ENCODE measurements at places on chromosomes 5 and 9.

DNA sequence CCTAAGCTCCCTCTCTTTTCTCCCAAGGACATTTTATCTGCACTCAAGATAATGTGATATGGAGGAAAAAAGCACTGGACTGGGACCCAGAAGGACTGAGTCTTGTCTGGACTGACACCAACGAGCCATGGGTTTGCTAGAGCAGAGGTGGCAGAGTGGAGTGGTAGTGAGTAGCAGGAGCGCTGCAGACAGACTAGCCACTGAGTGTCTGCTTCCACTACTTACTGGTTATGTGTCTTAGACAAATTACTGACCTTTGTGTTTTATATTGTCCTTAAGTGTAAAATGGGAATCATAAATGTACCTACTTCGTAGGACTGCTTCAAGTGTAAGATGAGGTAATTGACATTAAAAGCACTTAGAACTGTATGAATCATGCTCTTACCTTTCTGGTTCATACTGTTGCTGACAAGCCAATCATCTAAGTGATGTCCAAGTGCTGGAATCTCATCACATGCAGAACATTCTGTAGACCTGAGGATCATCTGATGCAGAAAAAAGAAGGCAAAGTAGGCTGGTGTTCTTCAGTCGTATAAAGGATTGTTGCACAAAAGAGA is 12.5 kb upstream of the PRLR start:
- no peak for DNase-seq

DNA sequence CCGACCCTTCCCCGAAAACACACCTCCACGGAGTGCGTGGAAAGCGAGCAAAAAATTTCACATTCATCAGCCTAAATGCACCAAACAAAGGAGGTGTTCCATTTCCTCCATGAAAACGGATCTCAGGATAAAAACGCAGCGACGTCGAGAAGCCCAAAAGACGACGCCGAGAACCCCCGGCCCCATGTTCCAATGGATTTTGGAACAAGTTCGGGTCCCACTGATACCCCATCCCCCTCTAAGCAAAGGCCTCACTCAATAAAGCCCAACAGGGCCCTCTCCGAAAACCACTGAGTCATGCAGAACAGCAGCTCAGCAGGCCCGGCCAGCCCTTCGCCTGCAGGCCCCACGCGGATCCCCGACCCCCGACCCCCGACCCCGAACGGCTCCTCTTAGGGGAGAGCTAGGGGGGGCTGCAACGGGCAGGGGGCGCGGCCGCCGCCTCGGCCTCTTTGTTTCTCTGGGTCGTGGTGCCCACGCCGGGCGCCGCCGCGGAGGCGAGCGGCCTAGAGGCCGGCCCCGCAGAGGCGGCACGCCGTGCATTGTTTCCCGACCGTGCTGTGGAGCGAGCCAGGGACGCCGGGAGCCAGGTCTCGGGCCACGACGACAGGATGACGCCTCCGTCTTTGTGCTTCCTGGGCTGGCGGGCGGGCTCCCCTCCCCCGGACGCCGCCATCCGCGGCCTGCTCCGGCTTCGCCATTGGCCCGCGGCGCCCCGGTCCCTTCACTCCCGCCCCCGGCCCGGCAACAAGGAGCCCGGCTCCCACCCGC is 915 bp downstream of the ZFAND5 start:
- DNase-seq, result no peak

DNA sequence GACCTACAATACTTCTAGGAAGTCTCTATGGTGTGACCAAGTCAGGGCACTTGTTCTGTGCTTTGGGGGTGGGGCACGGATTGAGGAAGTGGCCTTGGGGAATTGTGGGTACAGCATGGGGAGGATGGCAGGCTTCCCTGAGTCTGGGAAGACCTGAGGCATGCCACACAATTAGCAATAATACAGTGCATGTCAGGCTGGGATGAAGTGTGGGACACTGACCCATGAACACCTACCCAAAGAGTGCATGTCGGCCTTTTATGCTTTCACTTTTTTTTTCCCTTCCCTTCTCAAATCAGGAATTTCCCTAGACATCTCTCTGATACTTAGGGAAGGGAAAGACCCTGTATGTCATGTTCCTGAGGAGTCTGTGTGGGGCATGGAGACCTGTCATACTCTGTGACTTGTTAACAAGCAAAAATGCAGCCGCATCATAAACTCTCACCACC is 146.4 kb downstream of the PALM2AKAP2 start:
- DNase-seq, result no peak

DNA sequence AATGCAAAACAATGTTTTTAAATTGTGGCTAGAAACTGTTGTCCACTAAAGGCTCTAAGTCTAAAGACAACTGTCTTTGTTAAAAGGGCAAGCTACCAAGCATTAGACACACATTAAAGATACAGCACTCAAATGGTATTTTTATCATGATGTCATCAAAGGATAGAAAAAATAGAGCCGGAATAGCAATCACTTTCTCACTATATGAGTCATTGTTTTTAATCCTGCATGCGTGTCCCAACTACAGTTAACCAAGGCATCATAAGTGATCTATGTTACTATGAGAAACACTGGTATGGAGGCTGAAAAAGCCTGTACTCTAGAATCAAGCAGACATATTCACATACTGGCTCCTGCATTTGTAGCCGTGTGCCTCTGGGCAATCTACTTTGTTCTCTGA is 1.9 kb upstream of the PJA2 start:
- no peak for DNase-seq

DNA sequence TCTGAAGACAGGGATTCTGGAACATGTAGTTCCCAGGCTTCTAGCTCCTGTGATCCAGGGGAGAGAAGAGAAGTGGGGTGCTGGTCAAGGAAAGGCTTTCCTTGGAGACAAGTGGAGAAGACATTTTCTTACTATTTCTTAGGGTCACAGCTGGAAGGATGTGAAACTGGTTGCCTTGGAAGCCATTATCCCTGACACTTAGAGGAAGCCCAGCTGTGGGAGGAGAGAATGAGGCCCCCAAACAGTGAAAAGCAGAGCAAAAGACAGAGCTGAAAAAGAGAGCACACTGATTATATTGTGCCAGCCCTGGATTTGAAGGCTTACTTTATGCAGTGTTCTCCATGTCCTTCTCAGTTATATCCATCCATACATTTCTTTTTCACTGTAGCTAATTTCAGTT is 17.5 kb upstream of the SHB start:
- no peak for DNase-seq

DNA sequence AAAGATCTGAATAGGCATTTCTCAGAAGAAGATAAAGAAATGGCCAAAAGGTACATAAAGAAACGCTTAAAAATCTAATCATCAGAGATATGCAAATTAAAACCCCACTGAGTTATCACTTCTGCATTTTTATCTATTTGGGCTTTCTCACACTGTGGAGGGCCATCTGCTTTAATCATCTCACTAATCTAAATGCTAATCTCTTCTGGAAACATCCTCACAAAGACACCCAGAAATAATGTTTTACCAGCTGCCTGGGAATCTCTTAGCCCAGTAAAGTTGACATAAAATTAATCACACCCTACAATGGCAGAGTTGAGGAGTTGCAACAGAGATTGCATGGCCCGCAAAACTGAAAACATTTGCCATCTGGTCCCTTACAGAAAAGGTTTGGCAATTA is 407.9 kb upstream of the CYLC2 start:
- no peak for DNase-seq

- DNase-seq, result no peak
Measured at GRCh38 chr5:29337030-29337429, 1856.5 kb upstream of the CDH6 start.

- DNase-seq, result no peak
Measured at GRCh38 chr5:94524841-94525697, 93.3 kb downstream of the KIAA0825 start.

DNA sequence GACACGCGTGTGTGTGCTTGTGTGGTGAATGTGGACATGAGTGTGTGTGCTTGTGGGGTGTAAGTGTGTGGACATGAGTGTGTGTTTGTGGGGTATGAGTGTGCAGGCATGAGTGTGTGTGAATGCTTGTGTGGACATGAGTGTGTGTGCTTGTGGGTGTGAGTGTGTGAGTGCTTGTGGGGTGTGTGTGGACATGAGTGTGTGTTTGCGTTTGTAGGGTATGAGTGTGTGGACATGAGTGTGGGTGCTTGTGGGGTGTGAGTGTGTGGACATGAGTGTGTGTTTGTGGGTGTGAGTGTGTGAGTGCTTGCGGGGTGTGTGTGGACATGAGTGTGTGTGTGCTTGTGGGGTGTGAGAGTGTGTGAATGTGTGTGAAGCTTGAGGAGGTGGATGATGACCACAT is 29.8 kb upstream of the TIFAB start:
- DNase-seq, result no peak

DNA sequence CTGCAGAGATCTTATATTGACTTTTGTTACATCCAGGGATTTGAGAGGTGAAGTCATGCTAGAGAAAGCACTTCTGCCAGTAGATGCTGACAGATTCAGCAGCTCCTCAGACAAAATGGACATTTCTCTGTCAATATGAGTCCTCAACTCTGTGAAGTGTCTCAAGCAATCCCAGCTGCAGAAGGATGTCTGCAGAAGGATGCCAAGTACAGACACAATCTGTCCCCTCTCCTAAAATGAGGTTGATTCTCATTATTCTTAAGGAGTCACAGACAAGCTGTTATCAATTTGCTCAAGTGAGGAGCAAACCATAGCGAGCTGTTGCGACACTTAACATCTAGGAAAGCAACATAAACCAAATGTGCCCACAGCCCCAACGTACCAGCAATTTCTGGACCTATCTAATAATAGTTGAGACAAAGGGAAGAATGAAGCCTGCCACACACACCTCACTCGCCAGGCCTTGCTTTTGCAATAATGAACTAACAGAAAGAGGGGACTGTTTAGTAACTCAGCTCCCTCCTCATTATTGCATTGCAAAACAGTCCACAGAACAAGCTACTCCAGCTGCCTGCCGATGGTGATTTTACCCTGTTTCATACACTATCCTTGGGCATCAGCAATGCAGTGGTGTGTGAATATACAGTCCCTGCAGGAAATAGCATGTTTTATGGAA is 364.2 kb upstream of the PDE4D start:
- DNase-seq, result peak; percentile 97

- no peak for DNase-seq
Measured at GRCh38 chr5:137753691-137754187, 424 bp downstream of the HNRNPA0 start.

GRCh38 chr5:55634209-55634805 is 77.8 kb downstream of the SLC38A9 start:
- no peak for DNase-seq

- DNase-seq, result no peak
Measured at GRCh38 chr5:168184103-168184502, 107.3 kb upstream of the WWC1 start.

DNA sequence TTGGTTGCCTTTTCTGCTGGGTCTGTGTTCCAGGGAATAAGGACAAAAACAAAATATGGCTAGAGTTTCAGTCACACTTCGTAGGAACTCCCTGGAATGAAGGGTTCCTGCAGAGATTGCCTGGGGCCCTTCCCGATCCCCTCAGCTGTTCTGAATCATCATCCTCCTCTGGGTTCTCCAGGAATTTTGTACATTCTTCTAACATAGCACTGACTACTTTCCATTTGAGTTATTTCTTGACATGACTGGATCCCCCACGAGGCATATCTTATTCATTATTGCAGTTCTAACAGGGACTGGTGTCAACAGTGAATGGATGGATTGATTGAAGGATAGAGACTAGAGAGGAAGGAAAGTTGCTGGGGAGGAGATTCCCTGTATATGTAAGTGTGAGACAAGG is 49.2 kb upstream of the TNC start:
- no peak for DNase-seq

- DNase-seq, result no peak
Measured at GRCh38 chr5:38211354-38211710, 47.0 kb upstream of the EGFLAM start.

GRCh38 chr9:121454972-121455371 is 44.7 kb downstream of the GGTA1 start:
- no peak for DNase-seq

DNA sequence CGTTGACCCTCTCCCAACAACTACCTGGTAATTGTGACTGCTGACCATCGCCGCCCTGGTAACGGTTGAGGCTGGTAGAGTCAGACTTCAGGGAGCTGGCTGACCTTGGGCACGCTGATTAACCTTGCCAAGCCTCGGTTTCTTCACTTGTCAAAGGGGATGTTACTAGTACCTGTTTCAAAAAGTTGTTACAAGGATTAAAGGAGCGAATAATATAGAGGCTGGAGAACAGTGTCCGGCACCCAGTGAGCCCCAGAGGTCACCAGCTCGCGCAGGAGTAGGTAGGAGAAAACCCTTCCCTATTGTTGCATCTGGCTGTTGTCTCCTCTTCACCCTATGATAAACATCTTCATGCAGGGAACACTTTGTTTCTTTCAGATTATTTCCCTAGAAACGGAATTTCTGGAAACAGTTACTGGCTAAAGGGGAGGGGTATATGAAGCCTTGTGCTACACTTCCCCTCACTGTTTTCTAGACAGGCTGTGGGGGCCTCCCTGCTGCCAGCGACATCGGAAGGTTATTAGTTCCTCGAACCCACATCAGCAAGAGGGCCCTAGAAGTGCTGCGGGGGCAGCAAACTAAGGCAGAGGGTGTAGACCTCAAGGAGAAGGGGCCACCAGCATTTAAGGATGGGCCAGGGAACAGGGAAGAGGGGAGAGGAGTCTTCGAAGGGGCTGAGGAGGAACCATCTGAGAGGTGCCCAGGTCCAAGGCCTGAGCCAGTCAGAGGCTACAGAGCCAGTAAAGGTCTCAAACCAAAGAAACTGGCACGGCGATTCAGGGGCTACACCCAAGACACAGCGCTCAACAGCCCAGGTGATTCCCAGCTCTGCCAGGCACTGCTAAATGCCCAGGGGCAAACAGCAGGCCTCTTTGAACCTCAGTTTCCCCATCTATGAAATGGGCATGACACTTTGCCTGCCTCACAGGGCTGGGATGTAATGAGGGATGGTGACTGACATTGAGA is 37.6 kb downstream of the HRH2 start:
- no peak for DNase-seq

DNA sequence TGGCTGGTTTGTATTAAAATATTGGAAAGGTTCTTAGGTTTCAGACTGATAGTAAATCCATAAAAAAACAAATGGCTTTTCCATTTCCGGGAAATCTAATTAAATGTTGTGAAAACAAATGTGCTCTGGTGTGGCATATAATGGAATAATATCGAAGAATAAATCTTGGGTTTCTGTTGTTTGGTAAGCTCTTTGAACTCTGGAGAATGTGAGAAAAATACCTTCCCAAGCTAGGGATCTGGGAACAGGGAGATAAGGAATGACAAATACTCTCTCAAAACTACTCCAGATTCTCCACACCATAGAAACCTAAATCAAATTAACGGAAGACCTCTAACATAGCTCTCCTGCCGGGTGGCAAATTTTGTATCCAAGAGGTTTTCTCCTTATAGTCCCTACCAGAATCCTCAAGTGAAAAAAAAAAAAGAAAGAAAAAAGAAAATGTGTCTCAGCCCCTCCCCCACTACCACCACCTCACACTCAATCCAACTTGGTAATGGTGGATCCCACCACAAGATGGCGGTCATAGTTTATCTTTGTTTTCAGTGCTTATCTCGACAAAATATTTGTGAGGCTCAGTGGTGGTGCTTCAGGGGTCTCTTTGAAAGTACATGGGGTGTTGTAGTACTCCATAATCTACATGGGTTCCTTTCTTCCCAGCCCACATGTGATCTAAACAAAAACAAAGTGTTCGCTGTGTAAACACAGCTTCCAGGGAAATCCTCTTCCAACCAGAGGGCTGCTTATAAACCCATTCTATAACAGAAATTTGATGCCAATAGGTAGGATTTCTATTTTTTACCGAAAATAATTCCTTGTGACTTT is 54.5 kb upstream of the FST start:
- DNase-seq, result no peak

- no peak for DNase-seq
Measured at GRCh38 chr9:124660341-124660801, 110.7 kb downstream of the NR6A1 start.

All from SIG-M5 (cell line).